ENCODE measurements at places on chromosomes 2 and 18.
A peak's percentile ranks its signal among the peaks of the same experiment; 100 is the strongest.

- DNase-seq = peak; percentile 31
Measured at GRCh38 chr2:86301711-86302202, 35.7 kb downstream of the REEP1 start.

DNA sequence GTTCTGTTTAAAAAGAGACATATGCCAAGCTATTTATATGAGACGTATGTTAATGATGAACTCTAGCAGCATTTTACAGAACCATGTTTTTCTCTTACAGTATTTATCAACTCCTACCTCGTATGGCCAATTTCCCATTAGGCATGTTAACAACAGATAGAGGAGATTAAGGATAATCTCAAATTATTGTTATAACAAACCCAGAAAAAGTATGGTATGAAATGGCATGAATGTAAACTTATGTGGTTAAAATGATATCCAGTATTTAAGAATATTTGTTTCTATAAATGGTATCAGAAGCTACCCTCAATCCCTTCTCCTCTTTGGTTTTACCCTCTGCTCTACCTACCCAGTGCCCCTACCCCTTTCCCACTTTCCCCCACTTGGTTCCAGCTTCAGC lies 132.0 kb downstream of the IKZF2 start:
- no peak for DNase-seq

DNA sequence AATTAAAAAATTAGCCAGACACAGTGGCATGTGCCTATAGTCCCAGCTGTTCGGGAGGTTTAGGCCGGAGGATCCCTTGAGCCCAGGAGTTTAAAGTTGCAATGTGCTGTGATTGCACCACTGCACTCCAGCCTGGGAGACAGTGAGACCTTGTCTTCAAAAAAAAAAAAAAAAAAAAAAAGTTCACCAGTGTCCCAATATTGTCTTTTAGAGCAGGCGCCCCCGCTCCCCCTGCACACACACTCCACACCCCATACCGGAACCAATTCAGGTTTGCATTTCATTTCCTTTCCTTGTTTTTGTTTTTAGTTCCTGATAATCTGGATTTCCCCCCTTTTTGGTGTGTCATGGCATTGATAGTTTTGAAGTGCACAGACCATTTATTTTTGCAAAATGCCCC lies 10.4 kb downstream of the TMEM87B start:
- no peak for DNase-seq

GRCh38 chr18:70046207-70046606 lies 98.5 kb upstream of the CD226 start:
- peak; percentile 70 for DNase-seq

DNA sequence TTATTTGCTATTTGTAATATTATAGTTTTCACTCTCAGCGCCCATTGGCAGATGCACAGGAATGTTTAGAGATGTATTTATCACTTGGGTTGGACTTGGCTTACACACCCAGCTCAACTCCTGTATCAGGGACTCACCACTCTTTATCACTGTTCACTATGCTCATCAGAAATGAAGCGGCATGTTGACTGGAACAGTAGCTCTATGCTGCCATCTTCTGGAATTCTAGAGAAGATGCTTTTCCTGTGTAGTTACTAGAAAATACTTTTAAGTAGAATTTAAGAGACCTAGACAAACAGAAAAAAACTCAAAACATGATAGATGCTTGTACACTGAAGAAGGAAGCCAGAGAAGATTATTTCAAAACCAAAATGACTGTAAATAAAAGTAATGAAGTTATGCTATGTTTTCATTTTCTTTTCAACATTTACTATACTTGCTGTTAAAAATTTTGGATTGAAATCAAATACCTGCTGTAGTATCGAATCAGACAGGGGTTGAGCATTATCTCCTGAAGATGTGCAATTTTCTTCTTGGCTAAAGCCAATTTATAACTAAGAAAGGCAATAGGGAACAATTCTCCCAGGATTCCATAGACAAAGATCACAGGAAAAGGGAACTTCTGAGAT lies 47.4 kb upstream of the NXPH2 start:
- peak; percentile 68 for DNase-seq

GRCh38 chr2:240187989-240188590 lies 47.6 kb upstream of the OTOS start:
- DNase-seq = no peak

DNA sequence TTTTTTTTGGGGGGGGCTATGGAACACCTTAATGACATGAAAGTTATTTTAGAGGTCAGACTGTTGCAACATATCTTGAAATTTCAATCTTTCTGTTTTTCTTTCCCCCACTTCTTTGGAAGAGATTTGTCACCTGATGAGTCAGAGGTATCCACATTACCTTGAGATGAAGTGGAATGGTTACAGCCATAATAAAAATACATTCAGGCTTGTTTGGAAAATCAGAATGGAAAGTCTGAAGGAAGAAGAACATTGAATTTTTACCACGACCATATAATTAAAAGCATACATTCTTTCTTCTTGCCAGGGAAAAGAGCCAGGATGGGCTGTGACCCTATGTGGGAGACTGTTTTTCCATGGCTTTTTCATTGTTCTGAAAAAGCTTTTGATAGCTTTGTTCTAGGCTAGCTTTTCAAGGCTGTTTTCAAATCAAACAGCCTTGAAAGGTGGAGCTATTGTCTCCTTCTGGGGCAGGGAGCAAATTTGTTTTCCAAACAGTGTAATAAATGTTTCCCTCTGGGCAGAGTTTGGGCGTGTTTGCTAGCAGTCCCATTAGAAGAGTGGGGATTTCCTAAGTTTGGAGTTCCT lies 2.3 kb upstream of the GTF3C3 start:
- DNase-seq = peak; percentile 71

Measured in fibroblast of upper back skin (primary cell).